NCI-H2171 treated with DMSO at 0.1 percent for 48 hours (cell line): ENCODE measurements at places on chromosomes 3 and 15.

DNA sequence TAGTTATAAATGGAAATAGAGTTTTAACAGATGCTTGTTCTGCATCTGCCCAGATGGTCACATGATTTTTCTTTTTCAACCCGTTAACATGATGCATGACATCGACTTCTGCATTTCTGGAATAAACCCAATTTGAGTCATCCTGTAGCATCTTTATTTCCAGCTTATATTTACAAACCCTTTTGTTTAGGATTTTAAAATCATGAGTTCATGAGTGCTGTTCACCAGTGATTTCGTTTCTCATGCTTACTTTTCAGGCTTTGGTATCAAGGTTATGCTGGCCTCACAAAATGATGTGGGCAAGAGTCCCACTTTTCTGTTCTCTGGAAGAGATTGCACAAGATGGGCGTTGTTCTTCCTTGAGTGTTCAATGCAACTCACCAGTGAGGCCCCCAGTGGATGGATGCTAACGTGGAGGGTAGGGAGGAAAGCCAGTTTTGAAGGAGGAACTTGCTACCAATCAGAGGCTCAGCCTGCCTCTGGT lies 5.2 kb downstream of the HRH1 start:
- no peak for DNase-seq

DNA sequence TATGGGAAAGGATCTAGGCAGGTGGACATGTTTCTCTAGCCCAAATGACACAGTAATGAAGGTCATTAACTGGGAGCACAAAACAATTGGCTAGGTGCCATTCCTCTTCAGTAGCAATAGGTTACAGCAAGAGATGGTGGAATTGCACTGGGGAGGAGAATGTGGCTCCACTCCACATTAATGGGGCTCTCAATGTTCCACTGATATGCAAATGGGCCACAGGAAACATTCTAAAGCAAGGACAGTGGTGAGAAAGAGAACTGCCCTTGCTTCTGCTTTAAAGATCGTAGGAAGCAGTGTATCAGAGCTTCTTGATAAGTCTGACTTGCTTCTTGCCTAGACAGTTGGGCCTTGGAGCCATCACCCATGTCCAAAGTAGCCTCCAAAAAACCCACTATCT lies 271.4 kb upstream of the PPP2R3A start:
- no peak for DNase-seq

GRCh38 chr15:51327081-51327480 lies 11.3 kb downstream of the CYP19A1 start:
- no peak for DNase-seq

DNA sequence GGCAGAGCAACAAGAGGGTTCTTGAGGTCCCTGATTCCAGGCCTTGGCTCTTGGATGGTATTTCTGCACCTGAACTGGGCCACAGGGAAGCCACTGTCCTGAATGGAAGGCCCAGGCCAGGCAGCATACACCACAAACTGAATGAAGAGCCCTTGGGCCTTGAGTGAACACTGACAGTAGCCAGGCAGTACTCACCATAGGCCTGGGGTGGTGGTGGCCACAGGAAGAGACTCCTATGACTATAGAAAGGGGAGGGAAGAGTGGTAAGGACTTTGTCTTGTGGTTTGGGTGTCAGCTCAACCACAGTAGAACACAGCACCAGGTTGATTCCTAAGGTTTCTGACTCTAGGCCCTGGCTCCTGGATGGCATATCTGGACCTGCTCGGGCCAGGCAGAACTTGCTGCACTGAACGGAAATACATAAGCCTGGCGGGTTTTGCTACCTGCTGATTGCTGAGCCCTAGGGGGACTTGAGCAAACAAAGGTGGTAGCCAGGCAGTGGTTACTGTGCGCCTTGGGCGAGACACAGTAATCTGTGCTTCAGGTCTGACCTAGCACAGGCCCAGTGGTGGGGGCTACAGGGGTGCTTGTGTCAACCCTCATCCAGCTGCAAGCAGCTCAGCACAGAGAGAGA lies 241.4 kb downstream of the ISL2 start:
- DNase-seq: no peak

- no peak for DNase-seq
These were observed 35.6 kb upstream of the PPP4R2 start for GRCh38 chr3:72960812-72961518.

DNA sequence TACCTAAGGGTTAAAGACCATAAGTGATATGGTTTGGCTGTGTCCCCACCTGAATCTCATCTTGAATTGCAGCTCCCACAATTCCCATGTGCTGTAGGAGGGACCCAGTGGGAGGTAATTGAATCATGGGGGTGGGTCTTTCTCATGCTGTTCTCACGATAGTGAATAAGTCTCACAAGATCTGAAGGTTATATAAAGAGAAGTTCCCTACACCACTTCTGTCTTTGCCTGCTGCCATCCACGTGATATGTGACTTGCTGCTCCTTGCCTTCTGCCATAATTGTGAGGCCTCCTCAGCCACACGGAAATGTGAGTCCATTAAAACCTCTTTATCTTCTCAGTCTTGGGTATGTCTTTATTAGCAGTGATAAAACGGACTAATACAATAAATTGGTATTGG lies 75.0 kb upstream of the CADPS start:
- DNase-seq: no peak

DNA sequence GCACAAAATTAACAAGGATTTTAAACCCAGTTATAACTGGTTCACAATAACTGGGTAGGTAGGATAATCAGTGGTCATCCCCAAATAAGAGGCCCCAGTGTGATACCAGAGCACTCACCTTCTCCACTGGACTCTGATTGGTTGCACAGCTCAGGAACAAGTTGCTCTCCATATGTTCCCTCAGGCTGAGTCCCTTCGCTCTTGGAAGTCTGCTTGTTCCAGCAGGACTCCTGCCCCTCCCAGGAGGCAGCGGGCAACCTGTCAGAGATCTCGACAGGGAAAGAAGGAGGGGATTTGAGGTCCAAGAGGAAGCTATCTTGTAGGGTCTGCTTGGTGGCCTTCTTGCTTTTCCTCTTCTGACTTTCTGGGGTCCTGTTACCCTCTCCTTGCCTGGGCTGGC lies 51.6 kb upstream of the HEG1 start:
- peak; percentile 21 for DNase-seq

- no peak for DNase-seq
These were observed 31.9 kb upstream of the WNT5A start for GRCh38 chr3:55519019-55519418.

- no peak for DNase-seq
These were observed 473.8 kb downstream of the TAFA4 start for GRCh38 chr3:68458581-68458980.

DNA sequence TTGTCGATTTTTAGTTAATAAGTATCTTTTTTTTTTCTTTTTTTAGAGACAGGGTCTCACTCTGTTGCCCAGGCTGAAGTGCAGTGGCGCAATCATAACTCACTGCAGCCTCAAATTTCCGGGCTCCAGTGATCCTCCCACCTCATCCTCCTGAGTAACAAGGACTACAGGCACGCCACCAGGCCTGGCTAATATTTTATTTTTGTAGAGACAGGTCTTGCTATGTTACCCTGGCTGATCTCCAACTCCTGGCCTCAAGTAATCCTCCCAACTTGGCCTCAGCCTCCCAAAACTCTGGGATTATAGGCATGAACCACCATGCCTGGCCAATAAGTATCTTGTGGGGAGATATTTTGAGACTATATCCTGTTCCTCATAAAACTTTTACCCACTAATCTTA lies 29.4 kb upstream of the ARID3B start:
- no peak for DNase-seq

DNA sequence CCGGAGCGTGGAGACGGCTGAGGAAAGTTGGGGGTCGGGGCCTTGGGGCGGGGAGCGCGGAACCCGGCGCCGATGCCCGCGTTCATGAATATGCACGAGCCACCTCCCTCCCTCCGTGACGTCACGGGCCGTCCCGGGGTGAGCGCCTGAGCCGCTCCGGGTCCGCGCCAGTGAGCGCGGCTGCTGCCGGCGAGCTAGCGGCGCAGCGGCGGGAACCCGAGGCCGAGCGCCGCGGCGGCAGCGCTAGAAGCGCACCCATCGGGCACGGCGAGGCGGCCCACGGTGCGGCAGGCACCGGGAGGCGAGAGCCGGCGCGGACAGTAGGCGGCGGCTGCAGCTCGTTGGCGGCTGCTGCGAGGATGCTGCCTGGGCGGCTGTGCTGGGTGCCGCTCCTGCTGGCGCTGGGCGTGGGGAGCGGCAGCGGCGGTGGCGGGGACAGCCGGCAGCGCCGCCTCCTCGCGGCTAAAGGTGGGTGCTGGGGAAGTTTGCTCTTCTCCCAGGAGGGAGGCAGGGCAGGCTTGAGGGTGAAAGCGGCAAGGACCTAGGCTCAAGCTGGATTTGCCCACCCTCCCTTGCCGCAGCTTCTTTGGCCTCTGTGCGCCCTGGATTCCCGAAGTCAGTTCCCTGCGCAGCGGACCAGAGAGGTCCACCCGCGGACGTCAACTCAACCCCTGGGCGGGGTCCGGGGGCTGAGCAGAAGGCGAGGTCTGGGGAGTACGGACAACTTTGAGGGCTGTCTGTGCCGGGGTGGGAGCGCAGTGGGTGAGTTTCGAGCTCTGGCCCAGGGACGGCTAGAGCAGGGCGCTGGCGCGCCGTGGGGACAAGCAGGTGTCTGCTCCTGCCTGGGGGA lies at the start of gene CLSTN2:
CLSTN2 (plus strand) TSS at position 170 of the 850 bp plus-strand sequence.
- DNase-seq: peak; percentile 82

DNA sequence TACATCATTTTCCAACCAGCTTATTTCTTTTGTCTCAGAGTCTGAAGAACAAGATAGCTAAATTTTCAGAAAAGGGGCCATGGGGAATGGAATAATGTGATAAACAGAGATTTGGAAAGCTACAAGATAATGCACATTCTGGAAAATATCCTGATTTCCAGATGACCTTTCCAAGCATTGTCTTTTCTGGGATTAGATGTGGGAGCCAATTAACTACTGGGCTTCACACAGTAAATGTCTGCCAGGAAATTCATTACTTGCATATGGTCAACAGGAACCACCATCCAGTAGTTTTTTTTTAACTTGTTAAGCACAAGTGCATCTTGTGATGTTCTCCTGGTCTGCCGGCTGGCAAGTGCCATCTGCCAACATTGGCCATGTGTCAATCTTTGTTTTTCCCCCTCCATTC lies 131.1 kb upstream of the BFSP2 start:
- DNase-seq: peak; percentile 90

GRCh38 chr3:9932843-9933560 lies 632 bp upstream of the CRELD1 start:
- peak; percentile 74 for DNase-seq

DNA sequence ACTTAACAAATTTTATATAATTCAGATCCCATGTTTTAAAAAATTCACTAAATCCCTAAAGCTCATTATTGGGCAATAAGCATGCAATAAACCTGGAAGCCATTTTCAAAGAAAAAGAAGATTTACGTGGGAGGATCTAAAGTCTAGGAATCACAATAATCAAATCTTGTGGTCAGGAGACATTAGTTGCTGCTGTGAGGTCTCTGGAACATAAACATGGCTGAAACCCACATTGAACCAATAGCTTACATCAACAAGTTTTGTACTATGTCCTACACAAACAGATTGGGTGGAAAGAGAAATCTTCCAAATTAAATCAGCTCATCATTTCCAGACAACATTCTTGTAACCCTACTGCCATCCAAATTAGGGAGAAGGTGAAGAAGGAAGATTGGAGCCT lies 121.9 kb upstream of the EPHA3 start:
- DNase-seq: no peak

DNA sequence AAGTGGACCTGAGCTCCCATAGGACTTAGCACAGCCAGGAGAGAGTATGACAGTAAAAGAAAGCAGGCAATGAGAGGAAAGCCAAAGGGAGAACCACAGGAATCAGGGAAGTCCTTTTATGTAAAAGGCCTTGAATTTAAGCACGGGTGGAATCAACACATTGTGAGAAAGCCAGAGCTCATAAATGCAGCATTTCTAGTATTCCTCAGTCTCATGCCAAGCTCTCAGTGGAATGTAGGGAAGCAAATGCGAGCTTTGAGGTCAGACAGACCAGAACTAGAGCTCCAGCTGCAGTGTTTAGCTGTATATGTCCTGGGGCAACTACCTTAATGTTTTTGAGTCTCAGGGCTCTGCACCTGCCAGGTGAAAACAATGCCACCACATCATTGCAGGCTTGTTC lies 132.1 kb upstream of the TRIM42 start:
- no peak for DNase-seq

GRCh38 chr3:16370872-16371740 lies 106.1 kb downstream of the OXNAD1 start:
- DNase-seq: peak; percentile 8

- DNase-seq: no peak
These were observed 84.6 kb upstream of the SNRPA1 start for GRCh38 chr15:101379647-101380046.

- no peak for DNase-seq
These were observed 47.7 kb downstream of the CMTM6 start for GRCh38 chr3:32454731-32455608.

- DNase-seq: no peak
These were observed 4.9 kb downstream of the MRPL47 start for GRCh38 chr3:179599531-179599930.

GRCh38 chr15:65646486-65646885 lies 24.7 kb downstream of the SLC24A1 start:
- no peak for DNase-seq

DNA sequence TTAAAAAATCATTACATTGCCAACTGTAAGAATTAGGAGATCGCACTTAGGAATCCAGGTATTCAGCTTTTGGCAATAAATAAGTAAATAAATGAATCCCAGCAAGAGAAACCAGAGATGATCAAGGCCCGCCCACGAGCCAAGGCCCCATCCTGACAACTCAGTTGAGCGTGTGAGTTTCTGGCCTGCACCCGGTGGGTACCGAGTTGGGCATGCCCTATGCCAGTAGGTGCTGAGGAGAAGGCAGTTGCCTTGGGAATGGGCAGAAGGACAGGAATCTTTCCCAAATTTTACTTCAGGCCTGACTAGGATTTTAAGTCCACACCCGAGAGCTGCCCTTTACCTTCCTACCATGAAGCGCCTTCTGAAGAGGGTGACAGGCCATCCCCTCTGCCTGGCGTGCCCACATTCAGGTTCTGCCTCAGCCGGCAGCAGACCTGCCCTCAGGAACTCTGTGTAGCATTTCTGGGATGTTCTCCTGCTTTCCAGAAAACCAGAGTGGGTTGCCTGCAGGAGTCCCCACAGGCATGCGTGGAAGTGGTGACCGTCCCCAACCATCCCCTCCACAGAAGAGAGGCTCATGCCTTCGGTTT lies 99.3 kb upstream of the ALDH1A3 start:
- DNase-seq: no peak

- no peak for DNase-seq
These were observed 41.1 kb downstream of the ERICH6 start for GRCh38 chr3:150662410-150663200.

DNA sequence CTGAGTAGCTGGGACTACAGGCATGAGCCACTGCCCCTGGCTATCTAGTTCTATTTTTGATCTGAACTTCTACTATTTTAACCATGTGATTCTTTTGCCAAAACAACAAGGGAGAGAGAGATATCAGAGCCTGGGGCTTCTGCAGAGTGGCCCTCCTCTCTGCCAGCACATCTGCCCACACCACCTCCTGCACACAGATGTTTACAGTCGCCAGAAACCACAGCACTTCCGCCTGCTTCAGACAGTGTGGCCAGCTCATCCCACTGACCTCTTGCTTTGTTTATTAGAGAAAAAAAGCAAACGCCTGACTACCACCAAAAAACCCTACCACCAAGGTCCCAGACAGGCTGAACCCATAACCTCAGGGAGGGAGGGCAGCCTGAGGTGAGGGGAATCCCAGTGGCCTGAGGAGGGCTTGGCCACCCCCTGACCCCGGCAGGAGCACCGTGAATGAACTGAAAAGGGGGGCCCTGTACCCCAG lies 85.9 kb upstream of the ABHD2 start:
- no peak for DNase-seq

- DNase-seq: no peak
These were observed 3.3 kb upstream of the TIPIN start for GRCh38 chr15:66359740-66360139.

- DNase-seq: no peak
These were observed 376 bp downstream of the TADA3 start for GRCh38 chr3:9791790-9792404.
